ENCODE measurements at places on chromosomes 1 and 21.

DNA sequence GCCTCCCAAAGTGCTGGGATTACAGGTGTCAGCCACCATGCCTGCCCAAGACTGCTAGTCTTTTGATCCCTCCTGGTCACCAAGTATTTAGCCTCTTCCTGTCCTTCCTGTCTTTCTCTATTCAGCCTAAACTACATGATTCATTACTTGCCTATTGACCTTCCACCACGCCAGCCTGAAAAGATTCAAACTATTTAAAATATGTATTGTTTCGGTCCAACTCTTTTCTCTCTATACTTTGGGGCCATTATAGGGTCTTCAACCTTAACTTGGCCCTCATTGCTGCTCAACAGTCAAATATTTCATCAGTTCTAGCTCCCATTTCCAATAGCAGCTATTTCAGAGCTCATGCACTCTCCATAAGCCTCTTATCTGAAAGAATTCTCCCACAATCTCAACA, 153.0 kb downstream of the TNFSF18 start:
- DNase-seq = no peak

- no peak for DNase-seq
Observed at GRCh38 chr1:107648071-107648470, 316.9 kb downstream of the VAV3 start.

GRCh38 chr1:119298687-119299303, 69.8 kb upstream of the HAO2 start:
- no peak for DNase-seq

DNA sequence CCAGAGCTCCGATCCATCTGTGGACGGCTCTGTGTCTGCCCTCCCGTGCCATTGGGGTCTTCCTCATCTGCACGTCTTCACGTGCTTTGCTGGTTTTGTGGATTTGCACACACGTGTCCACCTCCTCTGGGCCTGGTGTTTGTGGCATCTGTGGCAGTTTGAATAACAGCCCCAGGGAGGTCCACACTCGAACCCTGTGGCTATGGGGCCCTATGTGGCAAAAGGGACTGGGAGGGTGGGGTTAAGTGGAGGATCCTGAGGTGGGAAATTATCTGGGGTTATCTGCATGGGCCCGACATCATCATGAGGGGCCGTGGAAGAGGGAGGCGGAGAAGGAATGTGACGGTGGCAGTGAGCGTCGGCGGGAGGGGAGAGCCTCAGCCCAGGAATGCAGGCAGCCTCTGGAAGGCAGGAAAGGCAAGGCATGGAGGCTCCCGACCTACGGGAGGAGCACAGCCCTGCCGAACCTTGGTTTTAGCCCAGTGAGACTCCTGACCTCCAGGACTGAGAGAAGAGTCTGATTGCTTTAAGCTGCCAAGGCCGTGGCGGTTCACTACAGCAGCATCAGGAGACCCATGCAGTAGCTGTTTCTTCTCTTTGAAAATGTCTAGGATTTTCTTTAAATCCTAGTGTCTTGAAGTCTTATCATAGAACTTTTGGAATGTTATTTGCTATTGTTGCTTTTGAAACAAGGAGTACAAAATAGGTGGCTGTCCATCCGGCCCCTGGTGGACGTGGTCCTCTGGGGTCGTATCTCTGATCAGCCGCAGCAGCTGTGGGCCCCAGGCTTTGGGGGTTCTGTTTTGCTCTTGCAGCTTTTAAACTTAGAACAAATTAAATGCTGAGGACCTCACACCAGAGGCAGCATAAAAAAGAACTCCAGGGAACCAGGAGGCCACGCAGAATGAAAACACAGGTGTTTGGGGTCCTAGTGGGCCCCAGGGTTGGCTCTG, 40.0 kb upstream of the LRRC3 start:
- DNase-seq = no peak

DNA sequence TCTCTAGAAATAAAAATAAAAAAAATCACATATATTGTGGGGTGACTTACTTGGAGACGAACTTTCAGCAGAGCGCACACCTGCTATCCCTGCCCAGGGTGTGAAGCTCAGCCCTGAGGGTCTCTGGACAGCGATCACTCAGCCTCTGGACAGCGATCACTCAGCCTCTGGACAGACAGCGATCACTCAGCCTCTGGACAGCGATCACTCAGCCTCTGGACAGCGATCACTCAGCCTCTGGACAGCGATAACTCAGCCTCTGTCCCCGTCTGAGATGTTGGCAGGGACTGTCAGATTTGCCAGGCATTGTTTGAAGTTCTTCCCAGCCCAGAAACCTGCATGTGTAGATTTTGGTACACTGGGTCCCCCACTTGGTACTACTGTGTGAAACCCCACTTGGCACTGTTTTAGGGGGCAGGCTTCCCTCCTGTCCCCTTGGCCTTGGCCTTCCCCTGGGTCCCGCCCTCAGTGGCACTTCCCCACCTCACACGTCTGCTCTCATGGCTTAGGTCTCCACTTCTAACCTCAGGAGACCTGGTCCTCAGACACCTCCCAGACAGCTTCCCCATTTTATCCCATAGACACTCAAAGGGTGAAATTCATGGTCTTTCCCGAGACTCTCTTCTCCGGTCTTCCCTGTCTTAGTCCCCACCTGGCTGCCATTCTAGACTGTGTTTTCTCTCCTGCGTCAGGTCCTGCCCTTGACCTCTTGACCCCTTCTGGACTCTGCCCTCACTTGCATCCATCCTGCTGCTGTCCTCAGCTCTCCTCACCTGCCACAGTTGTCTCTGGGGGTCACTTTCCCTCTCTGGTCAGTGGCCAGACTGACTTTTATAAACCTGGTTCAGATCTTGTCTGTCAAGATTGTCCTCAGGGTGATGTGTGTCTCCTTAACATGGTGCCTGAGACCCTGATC, 10.2 kb downstream of the PSEN2 start:
- no peak for DNase-seq

- no peak for DNase-seq
Observed at GRCh38 chr1:11058026-11058425, 1.8 kb downstream of the SRM start.

- DNase-seq = no peak
Observed at GRCh38 chr1:219439376-219439775, 173.5 kb downstream of the ZC3H11B start.

All from effector CD4-positive, alpha-beta T cell (primary cell).